Activated CD4-positive, alpha-beta T cell treated with anti-CD3 and anti-CD28 coated beads, Interleukin-2, Interleukin-4, amounts not matched to agents 100 ng/mL and 50 ng/mL, durations not matched to agents 16 hours and 8 hours (primary cell): ENCODE measurements at places on chromosomes 1 and 21.

DNA sequence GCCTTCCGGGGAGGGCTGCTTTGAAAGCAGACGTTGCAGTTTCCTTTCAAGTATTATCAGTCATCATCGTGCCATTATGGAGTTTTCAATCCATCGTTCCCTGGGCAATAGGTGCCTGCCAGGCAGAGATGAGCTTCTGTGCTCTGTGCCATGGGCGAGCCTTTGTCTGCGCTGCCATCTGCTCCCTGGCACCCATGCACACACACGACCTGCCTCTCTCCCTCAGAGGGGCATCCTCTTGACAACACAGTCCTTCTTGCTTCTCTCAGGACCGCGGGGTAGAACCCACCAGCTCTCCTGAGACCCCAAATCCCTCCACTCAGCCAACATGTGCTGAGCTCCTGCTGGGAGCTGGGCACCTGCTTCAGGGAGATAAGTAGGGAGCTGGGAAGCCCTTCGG lies 149.3 kb downstream of the HMGB4 start:
- DNase-seq: no peak

DNA sequence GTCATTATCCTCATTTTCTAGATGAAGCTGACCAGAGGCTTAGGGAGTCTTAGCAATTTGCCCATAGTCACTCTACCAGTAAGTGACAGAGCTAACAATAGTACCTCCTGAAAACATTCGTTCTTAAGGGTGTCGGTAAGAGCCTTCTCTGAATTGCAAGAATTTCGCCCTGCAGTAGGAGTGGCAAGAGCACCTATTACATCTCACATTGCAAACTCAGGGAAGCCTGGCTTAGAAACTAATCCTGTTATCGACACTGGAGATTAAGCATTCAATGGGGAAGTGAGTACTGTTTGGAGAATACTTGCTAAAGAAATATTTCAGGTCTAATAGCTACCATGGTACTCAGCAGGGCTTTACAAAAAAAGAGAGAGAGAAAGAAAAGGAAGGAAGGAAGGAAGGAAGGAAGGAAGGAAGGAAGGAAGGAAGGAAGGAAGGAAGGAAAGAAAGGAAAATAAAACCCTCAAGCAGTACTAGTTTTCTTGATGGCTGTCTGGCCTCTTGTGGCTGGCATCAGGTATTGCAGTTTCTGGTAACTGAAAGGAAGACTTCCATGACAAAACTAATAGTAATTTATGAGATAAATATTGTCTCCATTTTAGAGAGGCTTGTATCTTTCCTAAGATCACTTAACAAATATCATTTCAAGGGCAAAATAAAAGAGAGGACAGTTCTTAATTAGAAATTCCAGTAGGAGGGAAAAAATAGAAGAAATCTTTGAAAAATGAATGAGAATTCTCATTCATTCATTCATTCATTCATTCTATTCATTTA lies 10.4 kb downstream of the C1orf226 start:
- DNase-seq: peak; percentile 19

DNA sequence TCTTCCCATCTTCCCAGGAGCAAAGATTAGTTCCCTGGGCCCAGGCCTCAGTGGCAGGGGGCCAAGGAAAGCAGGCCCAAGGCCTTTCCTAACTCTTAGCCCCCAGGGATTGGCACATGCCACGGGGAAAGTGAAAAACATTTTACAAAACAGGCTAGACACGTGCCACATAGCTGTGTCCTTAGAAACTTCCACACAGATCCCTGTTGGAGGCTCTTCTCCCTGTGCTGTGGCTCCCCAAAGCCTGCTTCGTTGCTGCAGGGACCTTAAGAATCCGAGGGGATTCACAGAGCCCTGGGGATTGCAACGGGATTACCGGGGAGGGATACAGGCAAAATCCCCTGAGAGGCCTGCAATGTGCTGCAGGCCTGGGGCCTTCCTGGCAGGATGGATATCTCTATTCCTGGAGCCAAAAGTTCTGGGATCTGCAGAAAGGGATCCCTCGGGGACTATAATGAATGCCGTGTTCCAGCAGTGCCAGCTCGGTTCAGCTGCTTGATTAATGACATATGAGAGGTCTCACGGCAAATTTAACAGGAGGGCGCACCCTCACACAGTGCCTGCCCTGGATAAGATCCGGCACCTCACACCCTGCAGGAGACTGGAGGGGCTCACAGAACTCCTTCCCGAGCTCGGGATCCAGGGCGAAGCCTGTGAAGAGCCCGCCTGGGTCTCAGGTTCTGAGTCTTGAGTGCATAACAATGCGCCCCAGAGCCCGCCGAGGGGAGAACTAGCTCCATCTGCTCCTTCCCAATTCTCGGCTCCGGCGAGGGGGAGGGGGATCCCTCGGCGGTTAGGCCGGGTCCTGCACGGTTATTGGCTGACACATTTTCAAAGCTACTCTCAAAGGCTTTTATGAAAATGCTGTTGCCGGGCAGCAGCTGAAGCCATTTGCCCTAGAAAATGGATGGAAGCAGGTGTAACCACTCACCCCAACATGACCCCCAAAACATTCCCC lies 15.3 kb upstream of the RGS8 start:
- DNase-seq: no peak

DNA sequence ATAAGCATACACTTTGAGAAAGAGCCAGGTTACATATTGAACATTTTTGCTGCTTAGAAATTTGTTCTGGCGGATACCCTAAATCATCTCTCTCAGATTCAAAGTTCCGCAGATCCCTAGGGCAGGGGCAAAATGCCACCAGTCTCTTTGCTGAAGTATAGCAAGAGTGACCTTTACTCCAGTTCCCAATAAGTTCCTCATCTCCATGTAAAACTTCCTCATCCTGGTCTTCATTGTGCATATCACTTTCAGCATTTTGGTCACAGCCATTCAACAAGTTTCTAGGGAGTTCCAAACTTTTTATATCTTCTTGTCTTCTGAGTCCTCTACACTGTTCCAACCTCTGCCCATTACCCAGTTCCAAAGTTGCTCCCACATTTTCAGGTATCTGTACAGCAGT lies 23.3 kb upstream of the LYPD8 start:
- DNase-seq: no peak

DNA sequence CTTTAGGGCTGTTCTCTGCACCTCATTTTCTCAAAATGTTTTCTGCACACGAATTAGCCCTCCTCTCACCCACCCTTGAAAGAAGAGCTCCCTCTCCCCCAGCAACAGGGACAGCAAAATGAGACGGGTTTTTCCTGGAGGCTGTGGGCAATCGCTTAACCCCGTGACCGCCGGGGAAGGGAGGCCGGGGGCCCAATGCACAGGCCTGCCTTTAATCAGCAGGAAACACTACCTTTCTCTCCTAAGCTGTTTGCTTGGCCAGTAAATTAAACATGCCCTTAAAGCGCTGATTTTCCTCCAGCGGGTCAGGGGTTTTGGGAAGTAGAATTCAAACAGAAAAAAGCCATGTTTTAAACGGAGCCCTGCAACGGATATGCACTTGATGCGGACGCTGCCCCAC lies 114.4 kb downstream of the PRDM16 start:
- DNase-seq: no peak

DNA sequence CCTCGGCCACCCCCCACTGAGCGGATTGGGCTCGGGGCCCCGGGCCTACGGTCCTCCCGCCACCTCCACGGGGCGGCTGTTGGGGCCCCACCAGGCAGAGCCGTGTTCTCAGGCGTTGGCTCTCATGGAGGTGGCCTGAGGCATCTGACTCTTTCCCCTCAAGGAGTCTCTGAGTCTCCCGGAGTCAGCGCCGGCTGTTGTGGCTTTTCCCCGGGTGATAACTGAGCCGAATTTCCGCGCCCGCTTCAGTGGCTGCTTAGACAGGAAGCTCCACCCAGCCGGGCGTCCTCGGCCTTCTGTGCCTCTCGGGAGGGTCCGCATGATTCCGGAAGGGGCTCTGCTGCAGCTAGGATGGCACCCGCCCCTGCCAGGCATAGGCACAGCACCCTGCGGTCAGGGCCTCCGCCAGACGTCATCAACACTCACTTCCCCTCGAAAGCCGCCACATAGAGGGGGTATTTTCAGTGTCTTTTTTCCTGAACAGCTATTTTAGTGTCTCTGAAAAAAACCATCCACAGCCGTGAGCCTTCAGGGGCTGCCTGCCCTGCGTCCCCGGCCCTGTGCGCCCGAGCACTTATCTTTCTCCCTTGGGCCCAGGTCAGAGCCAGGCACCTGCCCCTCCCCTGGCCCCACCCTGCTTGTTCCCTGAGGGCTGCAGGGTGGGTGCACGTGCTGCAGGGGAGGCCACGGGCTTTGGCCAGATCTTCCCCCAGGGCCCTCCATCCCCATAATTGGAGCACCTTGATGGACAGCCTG lies 72.9 kb downstream of the SKI start:
- DNase-seq: peak; percentile 93

DNA sequence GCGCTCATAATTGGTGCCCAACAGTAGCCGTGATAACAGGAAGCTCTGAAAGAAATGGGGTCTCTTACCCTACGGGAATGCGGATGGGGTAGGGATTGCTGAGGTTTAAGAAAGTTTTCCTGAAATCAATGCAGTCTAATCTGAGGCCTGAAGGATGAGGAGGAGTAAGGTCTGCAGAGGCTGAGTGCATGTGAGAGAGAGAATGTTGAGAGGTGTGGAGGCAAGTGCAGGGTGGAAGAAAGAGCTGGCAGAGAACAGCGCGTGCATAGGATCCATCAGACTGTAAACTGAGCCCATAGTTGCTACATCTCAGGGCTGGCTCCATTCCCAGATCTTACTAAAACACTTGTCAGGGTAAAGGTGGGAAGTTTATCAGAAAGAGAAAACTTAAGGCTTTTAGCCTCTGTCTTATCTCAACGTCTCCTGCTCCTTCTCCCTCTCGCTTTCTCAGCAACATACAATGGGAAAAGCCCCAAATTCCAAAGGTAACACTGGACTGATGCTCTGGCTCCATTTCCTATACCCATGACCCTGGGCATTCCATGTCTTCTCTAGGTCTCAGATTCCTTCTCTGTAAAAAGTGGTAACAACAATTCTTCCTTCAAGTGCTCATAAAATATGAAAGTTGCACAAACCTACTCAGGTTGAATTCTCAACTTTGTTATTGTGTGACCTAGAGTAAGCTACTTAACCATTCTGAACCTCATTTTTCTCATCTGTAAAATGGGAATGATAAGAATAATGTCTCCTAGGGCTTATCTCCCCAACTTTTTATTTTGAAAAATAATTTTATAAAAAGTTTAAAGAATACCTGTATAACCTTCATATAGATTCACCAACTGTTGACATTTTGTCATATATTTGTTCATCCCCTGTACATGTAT lies 75.2 kb downstream of the SH3GLB1 start:
- DNase-seq: no peak
